ENCODE measurements at places on chromosomes 3 and 15.

- DNase-seq = no peak
Observed at GRCh38 chr15:33201491-33202231, 7.1 kb upstream of the FMN1 start.

- DNase-seq = no peak
Observed at GRCh38 chr15:38904298-38904697, 339.7 kb upstream of the RASGRP1 start.

- DNase-seq = no peak
Observed at GRCh38 chr3:42143440-42143839, 52.3 kb downstream of the TRAK1 start.

GRCh38 chr3:150091626-150092025 is 120.9 kb upstream of the PFN2 start:
- no peak for DNase-seq

DNA sequence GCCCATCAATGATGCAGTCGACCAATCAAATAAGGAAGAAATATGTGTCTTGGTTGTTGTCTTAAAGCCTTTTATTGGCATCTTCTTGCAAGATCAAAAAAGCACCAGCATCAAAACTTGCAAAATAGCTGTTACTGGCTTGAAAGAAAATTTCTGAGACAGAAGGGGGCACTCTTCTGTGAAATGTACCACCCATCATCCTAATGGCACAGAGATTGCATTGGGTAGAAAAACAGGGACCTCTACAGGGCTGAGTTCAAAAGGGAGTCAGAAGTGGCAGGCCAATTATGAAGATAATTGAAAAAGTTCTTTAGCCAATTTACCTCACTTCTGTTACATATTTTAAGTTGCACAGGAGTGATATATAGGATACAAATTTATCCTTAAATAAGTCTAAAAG is 122.3 kb upstream of the GPR149 start:
- DNase-seq = no peak

GRCh38 chr3:35616346-35616745 is 23.0 kb upstream of the ARPP21 start:
- no peak for DNase-seq

DNA sequence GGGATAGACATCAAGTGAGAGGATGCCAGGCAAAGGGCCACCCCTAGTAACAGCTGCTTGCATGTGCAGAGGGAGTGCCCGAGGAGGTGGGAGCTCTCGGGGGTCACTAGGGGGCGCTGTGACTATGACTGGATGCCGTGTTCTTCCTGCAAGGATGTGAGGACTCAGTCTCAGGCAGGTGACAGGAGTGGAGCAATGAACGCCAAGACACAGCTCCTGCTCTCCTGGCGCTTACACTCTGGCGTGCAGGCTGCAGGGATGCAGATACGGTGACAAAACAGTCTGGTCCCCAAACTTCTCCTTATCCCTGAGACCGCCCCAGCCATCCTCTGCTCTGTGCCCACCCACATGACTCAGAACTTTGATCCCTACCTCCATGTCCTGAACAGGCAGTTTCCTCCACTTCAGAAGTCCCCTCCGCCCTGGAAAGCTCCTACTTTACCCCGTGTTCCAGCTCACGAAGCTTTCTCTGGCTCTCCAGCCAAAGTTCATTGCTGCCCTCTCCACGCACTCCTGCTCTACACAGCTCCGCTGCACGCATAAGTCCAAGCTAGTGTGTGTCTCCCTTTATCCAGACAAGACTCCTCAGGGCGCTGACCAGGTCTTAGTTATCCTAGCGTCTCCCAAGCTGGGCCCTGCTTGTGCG is 14.7 kb downstream of the RHOV start:
- peak; percentile 74 for DNase-seq

- no peak for DNase-seq
Observed at GRCh38 chr15:100958326-100959065, 39.3 kb downstream of the LRRK1 start.

DNA sequence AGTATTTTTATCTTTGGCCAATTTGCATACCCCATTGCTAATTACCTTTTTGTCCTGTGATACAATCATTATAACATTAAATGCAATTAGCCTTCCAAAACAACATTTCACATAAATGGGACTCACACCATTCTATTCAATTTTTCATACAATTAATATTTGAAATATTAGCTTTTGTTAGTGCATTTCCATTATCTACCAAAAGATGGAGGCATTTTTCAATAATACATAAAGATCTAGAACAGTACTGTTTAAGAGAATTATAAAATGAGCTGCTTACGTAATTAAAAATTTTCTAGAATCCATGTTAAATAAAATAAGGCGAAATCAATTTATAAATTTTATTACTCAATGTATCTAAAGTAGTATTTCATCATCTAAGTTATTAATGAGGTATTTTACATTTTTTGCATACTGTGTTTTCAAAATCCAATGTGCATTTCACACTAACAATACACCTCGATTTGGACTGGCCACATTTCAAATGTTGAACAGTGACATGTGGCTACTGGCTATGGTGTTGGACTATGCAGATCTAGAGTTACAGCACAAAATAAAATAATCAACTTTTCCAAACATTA is 74.3 kb downstream of the TJP1 start:
- no peak for DNase-seq

- DNase-seq = no peak
Observed at GRCh38 chr3:7290077-7290825, 429.3 kb downstream of the GRM7 start.

DNA sequence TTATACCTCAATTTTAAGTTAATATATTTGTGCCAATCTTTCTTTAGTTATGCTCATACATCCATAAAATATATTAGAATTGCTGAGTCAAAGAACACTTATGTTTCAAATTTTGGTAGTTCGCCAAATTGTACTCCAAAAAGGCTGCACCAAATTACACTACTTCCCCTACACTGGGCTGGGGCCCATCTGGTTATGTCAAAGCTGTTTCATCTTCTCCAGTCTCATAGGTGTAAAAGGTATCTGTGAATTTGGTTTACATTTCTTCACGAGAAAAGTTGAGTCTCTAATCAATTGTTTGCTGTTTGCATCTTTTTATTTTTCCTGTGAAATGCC is 706 bp downstream of the FSIP1 start:
- DNase-seq = no peak

DNA sequence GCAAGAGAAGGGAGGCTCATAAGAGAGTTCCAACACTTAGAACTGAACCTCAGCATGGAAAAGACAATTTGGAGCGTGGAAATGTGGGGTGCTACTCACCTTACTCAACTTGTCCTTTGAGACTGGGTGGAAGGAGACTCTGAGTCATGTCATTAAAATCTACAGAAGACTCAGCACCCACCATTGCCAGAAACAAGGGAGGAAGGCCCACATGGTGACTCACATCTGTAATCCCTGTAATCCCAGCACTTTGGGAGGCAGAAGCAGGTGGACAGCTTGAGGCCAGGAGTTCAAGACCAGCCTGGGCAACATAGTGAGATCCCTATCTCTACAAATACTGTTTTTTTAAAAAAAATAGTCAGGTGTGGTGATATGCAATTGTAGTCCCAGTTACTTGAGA is 161.9 kb upstream of the UBE3A start:
- DNase-seq = no peak

DNA sequence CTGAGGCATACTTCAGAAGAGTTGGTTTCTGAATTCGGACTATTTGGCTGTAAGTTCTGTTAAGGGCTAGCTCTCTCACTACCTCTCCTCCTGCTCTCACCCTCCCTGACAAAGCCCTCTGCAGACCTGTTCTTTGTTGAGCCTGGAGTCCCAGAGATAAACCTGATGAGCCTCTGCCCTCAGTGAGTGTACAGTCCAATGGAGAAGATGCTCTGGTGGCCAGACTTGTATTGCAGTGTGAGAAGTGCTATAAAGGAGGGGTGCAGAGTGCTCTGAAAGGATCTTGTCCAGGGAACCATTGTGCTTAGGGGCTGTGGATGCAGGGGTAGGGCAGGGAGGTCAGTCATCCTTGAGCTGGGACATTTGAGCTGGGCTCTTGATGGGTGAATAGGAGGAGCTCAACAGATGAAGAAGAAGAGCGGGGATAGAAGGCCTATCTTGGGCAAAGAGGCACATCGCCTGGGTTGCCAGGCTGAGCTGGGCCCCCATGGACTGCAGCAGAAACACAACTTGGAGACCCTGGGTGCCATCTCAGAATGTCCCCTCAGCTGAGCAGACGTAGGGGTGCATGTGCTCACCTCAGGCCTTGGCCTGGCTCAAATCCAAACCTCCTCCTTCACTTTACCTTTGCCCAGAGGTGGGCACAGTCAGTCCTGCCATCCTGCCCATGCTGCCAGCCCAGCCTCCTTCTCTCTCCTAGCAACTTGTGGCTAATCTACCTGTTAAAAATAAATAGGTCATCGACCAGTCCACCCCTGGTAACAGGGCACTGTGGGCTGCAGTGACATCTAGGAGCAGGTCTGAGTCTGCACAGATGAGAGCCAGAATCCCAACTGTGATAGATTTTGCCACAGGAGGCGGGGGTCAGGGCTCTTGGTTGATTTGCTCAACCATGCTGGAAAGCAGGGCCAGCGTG is 3.3 kb downstream of the CAND2 start:
- no peak for DNase-seq

DNA sequence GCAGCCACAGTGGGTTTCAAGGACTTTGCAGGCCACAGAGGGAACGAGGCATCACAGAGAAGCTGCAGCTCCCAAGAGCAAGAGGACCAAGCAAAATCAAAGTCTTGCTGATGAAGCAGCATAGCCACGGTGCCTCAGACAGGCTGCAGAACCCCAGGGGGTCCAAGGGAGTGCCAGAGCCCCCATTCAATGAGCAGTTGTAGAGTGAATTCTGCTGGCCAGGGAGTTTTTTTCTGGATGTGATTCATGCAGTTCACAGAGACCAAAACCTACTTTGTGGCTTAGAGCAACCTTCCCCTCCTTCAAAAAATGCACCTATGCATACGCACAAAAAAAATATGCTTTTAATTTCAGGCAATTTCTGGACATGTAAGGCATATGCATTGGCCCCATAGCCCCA is 409.0 kb downstream of the VPS13C start:
- no peak for DNase-seq

GRCh38 chr3:171249245-171249644 is 211.0 kb downstream of the TNIK start:
- no peak for DNase-seq

DNA sequence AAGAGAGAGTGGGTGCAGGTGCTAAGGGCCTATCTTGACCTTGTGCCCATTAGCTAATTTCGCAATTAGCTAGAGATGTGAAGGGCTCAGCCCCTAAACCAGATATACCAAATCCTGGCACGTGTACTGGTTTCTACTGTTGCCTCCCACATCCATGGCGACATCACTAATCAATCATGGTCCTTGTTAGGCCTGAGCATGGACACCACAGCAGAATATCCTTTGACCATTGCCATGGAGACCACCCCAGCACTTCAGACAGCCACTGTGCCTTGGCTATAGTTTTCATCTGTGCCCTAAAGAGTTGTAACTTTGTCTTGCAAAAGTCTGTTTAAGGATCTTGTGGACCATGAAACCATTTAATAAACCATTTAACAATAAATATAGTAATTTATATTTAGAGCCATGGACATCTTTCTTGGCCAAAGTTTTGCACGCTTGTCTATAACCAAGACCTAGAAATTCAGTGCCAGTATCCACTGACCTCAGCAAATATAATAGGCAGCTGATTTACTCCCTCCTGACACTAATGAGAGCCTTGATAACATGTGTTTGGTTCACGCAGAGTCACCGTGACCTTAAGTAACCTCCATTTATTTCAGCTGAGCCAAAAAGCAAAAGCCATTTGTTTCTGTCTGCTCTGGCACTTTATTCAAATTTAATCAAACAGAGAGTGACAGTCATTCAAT is 43.4 kb downstream of the COLQ start:
- DNase-seq = no peak

DNA sequence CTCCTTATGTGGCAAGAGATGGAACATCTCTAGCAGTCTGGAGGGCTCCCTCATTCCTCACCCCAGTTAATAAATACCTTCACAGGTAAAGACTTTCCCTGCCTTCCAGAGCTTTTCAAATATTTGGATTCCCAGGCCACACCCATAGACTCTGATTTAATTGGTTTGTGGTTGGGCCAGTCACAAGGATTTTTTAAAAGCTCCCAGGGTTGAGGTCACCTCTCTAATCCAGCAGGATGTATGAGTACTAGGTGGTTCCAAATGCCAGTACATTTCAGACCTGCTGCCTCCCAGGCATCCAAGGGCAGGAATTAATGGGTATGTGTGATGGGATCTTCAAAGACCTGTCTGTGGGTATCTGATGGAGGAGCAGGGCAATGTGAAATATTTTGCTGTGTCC is 312.8 kb downstream of the CLSTN2 start:
- DNase-seq = no peak

DNA sequence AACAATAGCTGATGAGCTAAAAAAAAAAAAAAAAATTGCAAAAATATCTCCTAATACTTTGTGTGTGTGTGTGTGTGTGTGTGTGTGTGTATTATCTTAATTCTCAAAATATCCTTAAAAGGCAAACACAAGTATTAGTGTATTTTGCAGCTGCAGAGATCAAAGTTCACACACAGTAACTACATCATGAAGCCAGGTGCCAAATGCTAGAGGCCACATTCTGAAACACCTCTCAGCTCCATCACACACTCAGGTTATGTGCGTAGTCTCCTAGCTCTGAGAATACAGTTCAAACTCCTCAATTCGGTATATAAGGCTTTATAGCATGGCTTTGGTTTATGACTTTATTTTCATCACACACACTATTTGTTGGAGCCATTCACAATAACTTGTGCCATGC is 33.5 kb upstream of the PPARG start:
- no peak for DNase-seq

DNA sequence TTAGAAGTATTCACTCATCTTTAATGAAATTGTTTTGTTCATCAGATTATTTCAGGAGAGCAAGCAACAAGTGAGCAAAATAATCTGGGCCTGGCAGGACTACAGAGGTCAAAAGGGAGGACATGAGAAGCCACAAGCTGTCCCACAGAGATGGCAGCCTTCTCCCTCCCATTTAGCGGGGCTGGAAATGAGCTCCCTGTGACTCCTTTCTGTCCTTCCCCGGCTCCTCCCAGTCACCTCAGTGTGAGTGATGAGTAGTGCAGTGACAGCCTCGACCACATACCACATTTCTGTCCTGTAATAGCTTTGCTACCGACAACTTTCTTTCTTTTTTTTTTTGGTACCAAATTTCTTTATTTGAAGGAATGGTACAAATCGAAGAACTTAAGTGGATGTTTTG is 38.0 kb downstream of the RAB7A start:
- DNase-seq = no peak

DNA sequence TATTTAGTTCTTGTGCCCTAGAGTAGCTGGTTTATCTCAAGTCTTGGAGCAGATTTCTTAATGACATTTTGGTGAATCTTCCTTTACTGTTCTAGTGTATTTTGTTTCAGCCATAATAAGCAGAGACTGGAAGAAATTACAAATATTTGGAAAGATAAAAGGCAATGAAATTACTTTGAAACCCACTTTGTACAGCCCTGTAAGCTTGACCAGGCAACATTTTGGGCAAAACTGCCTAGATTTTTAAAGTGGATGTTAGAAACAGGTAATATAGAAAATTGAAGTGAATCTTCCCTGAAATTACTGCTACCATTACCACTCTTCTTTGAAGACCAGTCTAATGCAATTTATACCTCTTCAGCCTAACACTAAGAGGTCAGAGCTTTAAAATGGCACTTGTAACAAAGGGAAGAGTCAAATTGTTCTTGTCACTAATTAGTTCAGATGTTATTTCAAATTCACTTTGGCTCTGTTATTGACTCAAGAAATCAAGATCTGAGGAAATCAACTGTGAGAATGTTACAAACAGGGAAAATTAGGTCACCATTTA is 589.4 kb downstream of the NLGN1 start:
- DNase-seq = no peak

GRCh38 chr15:78312536-78312935 is 13.1 kb upstream of the SKIC8 start:
- no peak for DNase-seq

GRCh38 chr15:41231422-41232226 is 556 bp downstream of the CHP1 start:
- DNase-seq = no peak

Measured in T-helper 17 cell (primary cell).